ENCODE measurements at places on chromosomes 2 and 18.

DNA sequence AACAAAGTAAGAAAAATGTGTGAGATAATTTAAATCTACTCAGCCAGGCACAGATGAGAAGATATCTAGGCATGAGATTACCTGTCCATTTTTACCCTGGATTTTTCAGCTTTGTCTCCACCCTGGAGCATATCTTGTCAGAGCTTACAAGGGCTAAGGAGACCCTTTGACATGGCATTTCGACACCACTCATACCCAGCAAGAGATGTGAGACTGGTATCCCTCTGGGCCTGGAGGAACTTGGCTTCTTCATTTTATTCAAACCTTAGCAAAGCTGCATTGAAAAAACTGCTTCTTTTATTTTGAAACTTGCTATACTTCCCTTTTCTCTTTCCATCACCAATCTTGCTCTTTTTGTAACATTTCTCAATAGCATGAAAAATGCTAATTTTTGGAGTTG, 194.9 kb upstream of the HNMT start:
- no peak for DNase-seq

GRCh38 chr2:7014174-7014640, 97.0 kb downstream of the RNF144A start:
- no peak for DNase-seq

DNA sequence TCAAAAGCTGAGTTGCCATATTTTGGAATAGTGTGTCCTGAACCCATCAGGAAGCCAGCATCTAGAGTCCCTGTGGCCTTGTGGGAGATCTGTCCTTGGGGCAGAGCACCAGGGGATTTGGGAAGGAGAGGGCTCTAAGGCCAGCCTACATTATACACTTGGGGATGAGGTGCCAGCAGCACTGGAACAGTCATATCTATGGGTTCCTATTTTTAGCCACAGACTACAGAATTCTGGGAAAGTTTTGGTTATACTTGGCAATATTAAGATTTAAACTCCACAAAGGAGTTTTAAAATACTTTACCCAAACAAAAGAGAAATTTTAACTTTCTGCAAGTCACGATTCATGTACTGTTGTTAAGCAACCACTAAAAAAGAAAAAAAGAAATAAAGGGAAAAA, 405.7 kb upstream of the MMADHC start:
- DNase-seq, result no peak

DNA sequence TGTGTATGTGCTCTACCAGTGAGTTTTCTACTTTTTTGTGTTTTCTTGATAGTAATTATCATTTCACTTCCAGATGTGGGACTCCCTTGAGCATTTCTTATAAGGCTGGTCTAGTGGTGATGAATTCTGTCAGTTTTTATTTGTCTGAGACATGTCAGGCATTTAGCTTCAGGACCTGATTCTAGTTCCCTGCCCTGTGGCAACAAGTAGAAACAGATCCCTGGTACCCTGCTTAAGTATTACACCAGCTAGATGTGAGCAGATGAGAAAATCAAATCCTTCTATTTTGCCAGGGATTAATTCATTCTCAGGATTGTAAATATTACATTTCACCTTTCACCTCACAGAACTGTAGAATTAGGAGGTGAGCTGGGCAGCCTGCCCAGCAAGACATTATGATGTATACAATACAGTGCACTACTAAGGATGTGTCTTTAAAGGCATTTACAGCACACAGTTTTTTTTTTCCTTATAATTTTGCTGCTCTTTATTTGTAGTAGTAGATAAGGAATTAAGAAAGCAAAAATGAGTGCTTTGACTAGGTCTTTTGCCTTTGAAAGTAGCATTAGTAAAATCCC, 35.1 kb downstream of the GALM start:
- no peak for DNase-seq

DNA sequence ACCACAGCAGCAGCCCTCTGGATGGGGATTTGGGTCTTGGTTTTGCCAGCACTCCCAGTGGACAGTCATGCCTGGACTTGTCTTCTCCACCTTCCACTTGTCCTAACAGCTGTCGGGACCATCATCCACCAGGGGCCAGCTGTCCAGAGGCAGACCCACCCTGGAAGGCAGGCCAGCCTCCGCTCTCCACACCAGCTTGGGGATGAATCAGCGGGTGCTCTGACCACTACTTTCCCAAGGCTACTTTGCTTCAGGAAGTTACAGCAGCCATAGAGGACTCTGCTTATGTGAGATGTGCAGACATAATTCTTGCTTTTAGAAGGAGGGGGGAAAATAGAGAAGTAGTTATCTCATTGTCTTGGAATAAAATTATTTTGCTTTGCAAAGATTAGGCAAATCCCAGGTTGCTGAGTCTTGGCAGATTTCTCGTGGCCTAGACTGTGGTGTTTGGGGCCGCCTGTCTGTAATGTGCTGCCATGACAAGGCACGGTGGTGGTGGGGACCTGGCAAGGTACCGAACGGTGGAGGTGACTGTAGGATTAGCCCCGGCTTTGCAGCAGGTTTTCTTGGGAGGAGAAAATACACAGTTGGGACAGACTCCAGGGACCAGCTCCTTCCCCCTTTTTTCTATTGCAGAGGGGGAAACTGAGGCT, 148.7 kb downstream of the AGAP1 start:
- no peak for DNase-seq

- DNase-seq, result no peak
These were observed 127.8 kb downstream of the INHBB start for GRCh38 chr2:120473522-120474271.

GRCh38 chr2:124970030-124970429, 944.9 kb downstream of the CNTNAP5 start:
- no peak for DNase-seq

DNA sequence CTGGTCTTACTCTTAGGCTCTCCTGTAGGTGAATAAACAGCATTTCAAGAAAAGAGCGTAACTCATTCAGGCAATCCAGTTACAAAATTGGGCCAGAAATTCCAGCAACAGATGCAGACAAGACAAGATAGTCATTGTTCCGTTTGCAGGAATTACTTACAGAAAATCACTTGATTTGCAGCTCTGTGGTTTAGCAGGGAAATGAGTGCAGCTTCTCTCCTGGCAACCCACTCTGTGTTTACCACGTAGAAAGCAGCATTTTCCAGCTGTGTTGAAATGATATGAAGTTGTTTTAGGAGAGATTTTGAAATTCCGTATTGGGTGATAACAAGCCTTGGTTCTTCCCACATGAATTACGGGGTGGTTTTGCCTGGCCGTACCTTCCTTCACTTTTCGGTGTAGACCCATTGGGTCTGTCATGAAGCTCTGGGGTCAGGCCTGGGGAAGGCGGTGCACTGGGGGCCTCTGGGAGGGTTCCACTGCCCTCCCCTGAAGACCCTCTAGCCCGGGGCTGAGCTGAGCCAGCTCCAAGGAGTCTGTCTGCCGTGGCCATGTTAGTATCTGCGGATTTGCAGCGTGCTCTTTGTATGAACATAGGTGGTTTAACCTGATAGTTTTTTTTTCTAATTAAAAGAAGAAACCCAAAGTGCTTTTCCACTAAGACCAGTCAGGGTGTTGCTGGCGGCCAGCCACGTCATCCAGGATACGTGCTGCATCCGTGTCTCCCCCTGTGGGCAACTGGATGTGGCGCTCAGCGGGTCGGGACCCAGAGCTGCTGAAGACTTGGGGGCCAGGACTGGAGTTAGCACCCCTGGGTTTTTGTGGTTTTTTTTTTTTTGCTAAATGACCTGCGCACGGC, 58.9 kb upstream of the KCNG2 start:
- no peak for DNase-seq

DNA sequence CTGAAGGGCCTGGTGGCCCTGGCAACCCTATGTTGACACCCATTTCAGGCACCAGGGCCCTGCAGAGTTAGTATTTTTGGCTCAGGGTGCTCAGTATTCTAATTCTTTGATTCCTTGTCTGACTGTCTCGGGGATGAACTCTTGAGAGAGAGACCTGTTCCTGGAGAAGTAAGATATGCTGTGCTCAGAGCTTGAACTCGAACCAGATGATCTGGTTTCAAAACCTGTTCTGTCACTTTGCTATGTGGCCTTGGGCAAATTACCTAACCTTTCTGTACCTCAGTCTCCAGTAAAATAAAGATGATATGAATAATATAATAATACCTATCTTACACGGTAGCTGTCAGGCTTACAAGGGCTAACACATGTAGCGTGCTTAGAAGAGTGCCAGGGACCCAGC, 294.2 kb downstream of the DYSF start:
- DNase-seq, result no peak

- DNase-seq, result no peak
These were observed 494.5 kb upstream of the MAP2 start for GRCh38 chr2:208929139-208929864.

GRCh38 chr2:145752091-145752806, 1232.3 kb upstream of the ZEB2 start:
- DNase-seq, result peak; percentile 55

GRCh38 chr2:60888853-60889252, 7.5 kb downstream of the REL start:
- DNase-seq, result no peak

- DNase-seq, result no peak
These were observed 424.3 kb downstream of the DCC start for GRCh38 chr18:52764316-52764715.

All from NT2/D1 (cell line).